ENCODE measurements at places on chromosomes 7 and 10.

DNA sequence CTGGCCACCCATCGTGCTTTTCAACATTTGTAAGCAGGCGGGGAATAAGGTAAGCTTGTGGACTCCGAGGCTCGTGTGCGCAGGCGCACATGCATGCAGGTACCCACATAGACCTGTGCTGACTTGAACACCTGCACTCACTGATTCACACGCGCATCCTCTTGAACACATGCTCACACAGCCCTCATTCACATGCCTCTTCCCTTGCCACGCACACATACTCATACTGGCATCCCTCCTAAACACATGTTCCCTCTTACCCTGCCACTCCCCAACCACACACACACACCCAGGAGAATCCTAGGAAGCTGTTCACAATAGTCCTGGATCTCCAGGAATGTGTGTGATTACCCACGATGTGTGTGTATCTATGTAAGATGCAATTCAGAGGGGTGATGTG, 44.1 kb upstream of the LBX1 start:
- DNase-seq: no peak

GRCh38 chr10:50635286-50635685, 11.5 kb upstream of the SGMS1 start:
- DNase-seq: no peak

DNA sequence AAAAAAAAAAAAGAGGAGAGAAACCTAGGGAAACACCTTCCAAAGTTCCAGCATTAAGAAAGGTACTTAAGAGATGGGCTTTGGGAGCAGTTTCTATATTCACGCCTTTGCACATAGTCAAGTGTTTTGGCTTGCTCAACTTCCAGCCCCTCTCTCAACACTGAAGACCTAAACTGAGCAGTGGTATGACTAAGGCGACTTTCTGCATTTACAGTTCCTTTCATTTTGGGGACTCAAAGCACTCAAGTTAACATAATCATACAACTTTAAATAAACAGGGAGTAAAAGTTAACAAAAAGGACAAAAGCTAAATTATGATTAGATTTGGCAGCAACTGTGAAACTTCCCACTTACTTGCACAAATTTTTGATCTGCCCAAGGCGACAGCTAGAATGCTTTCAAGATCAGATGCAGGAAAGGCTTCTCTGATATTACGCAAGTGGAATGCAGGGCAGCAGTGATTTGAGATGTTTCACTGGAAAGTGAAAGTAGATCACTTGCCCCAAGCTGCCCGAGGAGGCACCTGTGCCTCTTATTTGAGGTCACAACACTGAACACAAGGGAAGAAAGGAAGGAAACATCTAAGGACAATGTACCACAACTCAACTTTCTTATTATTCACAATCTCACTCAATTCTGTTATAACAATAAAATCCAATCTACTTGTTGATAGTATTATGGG, 199.5 kb downstream of the SKAP2 start:
- DNase-seq: no peak

DNA sequence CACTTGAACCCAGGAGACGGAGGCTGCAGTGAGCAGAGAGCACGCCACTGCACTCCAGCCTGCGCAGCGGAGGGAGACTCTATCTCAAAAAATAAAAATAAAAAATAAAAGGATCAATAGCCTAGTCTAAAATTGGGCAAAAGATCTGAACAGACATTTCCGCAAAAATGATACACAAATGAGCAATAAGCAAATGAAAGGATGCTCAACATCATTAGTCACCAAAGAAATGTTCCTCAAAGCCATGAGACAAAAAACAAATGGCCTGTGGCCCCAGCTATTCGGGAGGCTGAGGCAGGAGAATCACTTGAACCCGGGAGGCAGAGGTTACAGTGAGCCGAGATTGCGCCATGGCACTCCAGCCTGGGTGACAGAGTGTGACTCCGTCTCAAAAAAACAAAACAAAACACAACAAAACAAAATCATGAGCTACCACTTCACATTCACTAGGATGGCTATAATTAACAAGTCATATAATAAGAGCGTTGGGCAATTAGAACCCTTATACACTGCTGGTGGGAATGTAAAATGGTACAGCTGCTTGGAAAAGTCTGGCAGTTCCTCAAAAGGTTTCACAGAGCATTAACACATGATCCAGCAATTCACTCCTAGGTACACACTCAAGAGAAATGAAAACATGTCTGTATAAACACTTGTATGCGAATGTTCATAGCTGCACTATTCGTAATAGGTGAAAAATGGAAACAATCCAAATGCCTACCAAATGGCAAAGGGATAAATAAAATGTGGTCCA, 3.1 kb downstream of the DAGLB start:
- DNase-seq: no peak

DNA sequence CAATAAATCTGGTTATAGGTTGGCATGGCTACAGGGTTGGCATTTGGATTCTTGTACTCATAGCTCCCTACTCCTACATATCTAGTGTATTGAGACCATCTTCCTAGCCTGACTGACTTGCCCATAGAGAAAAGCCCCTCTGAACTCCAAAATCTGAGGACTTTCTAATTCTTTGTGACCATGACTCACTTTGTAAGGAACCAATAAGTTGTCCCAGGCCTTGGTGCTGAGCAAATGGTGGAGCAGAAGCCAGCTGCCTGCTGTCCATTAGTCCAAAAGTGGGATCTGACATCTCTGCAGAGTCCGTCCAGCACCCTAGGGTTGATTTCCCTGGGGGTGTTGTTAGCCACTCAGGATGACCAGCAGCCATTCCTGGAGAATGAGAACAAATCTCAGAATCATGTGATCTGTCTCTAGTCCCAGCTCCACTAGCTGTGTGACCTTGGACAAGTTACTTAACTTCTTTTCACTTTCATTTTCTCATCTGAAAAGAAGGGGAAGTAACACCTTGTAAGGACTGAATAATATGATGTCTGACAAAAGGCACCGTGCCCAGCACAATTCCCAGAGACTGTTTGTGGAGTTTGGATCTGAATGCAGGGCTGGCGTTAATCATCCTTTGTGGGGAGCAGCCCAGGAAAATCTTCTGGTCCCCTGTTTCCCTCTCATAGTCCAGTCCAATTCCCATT, 44.1 kb downstream of the MTURN start:
- DNase-seq: no peak
